Urothelium cell line (cell line): ENCODE measurements at places on chromosomes 1 and 21.

GRCh38 chr1:3774276-3774945, 1.9 kb downstream of the SMIM1 start:
- DNase-seq = no peak

DNA sequence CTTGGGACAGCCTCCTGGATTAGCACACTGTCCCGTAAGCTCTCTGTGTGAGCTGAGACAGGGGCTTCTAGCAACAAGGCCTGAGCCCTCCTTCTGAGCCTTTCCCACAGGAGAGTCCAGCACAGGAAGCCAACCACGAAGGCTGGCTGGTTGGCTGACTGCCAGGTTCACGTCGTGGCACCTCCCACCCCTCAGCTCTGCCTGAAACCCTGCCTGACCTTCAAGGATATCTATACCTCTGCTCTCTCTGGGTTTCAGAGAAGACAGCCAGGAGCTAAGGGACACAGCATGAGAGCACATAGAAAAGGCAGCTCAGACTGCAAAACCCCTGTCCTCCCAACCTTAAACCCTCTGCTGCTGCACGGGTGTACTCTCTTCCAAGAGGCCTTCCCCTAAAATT, 13.9 kb downstream of the DLGAP3 start:
- no peak for DNase-seq

DNA sequence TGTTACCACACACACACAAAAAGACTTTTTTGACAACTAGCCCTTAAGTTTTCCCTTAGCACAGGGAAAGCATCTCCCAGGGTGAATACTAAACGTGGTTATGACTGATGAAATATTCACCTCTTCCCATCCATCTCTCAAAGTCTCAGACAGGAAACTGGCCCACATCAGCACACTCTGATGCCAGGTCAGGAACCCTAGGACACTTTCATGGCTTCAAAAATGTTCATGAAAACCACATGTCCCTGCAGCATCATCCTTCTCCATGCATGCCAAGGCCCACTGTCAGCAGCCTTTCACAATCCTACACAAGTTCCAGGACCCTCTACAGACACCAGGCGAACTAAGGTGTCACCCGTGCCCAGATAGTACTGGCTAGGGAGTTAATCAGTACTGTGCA, 68.7 kb downstream of the DNTTIP2 start:
- no peak for DNase-seq

DNA sequence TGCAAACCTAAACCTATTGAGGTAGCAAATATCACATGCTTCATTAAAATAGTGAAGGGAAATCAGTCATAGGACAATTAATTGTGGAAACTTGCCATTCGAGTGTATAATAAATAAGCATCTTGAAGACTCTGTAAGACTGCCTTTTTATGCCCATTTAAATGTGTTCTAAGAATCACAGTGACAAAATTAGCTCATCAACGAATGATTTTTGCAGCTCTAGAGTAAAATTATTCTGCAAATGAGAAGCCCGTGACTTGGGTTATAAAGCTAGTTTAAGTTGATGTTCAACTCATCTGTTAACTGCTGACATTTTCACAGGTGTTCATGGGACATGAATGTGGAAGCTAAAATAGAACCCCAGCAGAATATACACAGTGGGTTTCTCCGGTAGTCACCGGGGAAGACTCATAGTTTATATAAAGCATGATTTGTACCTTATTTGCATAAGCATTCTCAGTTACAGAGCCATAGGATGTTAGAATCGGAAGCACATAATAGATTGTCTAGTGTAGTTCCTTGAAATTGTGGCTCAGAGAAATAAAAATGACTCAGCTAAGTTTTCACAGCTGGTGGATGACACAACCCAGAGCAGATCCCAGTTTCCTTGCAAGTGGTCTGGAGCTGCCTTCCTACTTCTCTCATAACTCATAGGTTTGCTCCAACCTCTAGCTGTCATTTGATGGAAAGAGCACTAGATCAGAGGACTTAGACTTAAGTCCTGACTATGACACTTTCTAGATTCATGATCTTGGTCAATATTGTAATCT, 107.3 kb downstream of the UCHL5 start:
- DNase-seq = no peak

DNA sequence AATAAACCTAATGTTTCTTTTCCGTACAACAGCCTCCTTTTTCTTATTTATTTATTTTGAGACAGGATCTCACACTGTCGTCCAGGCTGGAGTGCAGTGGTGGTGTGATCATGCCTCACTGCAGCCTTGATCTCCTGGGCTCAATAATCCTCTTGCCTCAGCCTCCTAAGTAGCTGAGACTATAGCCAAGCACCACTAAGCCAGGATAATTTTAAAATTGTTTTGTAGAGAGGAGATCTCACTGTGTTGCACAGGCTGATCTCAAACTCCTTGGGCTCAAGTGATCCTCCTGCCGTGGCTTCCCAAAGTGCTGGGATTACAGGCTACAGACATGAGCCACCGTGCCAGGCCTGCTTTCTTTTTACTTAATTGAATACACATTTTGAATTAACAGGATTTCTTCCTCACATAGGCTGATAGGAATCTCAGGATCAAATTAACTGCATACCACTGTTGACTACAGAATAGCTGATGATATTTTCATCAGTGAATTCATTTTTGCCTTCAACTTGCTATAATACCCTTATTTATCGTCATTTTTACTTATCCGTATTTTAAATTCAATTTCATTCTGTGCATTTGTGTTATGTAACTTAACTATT, 2010.5 kb downstream of the NCAM2 start:
- DNase-seq = no peak

GRCh38 chr1:83641796-83642443, 357.0 kb downstream of the TTLL7 start:
- no peak for DNase-seq

- no peak for DNase-seq
Measured at GRCh38 chr1:53608071-53608470, 130.9 kb downstream of the GLIS1 start.

GRCh38 chr1:61743431-61743705, 1.1 kb downstream of the PATJ start:
- DNase-seq = no peak

GRCh38 chr1:52662645-52663313, 29.8 kb downstream of the SHISAL2A start:
- no peak for DNase-seq

DNA sequence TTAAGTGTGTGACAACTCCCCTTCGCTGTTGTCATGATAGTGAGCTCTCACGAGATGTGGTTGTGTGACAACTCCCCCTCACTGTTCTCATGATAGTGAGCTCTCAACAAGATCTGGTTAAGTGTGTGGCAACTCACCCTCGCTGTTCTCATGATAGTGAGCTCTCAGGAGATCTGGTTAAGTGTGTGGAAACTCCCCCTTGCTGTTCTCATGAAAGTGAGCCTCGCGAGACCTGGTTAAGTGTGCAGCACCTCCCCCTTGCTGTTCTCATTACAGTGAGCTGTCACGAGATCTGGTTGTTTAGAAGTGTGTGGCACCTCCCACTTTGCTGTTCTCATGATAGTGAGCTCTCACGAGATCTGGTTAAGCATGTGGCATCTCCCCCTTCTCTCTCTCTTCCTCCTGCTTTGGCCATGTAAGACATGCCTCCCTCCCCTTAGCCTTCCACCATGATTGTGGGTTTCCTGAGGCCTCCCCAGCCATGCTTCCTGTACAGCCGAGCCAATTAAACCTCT, 25.1 kb upstream of the LSS start:
- no peak for DNase-seq

GRCh38 chr1:145918992-145919939, 749 bp upstream of the PEX11B start:
- DNase-seq = peak; percentile 25

DNA sequence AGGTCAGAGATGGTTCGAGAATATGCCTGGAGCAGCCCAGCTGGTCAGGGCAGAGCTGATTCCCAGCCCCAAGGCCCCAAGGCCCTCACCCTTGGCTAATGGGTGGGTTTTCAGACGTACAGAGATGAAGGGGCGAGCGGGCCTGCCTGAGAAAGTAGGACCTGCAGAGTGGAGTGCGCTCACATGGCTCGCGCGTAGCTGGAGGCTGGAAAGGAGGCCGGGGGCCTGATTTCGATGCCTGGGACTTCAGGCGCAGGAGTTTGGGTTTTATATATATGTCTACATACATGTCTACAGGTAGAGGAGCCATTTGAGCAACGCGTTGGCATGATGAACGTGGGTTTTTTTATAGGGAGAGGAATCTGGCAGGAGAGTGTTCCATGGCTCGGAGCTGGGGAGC, 8.9 kb downstream of the COQ8A start:
- no peak for DNase-seq

DNA sequence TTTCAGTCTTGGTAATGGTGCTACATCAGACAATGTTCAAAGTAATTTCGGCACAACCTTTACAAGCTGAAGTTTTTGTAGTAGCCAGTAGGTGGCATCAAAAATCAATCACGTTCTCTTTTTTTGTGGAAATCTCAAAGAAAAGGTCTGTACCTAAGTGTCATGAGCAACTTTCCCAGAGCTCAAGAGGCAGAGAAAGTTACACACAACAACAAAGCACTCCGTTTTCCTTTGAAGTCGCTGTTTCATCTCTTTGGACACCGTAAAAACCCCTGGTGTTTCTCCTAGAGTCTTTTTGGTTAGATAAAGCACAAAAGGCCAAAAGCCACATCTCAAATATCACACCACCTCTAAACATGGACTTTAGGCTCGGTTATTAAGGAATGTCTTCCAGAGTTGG, 131.6 kb downstream of the LHX8 start:
- DNase-seq = peak; percentile 29

- no peak for DNase-seq
Measured at GRCh38 chr21:45957981-45958600, 23.5 kb upstream of the COL6A1 start.

GRCh38 chr1:245493029-245493428, 338.2 kb downstream of the KIF26B start:
- no peak for DNase-seq

- no peak for DNase-seq
Measured at GRCh38 chr1:116078699-116079223, 32.4 kb upstream of the MAB21L3 start.

DNA sequence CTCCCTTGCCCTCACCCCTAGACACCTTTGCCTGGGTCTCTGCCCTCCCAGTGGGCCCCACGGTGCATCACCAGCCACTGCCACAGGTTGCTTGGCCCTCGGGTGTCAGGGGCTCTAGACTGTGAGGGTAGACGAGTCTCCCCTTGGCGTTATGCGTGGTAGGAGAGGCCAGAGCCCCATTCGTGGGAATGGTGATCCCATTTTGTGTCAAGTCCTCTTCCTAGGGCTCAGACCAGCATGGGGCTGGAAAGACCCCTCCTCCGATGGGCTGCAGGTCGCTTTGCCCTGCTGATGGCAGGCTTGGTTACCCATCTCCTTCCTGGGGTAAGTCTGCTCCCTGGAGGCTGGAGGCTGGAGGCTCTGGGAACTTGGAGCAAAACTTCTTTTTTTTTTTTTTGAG, 42.4 kb downstream of the SLC30A1 start:
- DNase-seq = no peak

- no peak for DNase-seq
Measured at GRCh38 chr1:171345536-171345935, 31.6 kb downstream of the FMO4 start.

DNA sequence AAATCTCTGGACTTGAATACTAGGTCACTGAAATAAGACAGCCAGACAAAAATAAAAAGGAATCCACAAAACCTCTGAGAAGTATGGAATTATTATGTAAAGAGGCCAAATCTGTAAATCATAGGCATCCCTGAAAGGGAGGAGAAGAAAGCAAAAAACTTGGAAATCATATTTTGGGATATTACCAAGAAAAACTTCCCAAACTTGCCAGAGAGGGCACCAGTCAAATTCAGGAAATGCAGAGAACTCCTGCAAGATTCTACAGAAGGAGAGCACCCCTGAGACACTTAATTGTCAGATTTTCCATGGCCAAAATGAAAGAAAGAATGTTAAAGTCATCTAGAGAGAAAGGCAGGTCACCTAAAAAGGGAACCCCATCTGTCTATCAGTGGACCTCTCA, 862.3 kb upstream of the PRMT6 start:
- no peak for DNase-seq

- no peak for DNase-seq
Measured at GRCh38 chr21:38234395-38235142, 22.2 kb upstream of the KCNJ15 start.

GRCh38 chr21:46393941-46394594, 64.6 kb upstream of the DIP2A start:
- DNase-seq = no peak

- DNase-seq = no peak
Measured at GRCh38 chr21:16965424-16965823, 547.4 kb upstream of the CXADR start.

DNA sequence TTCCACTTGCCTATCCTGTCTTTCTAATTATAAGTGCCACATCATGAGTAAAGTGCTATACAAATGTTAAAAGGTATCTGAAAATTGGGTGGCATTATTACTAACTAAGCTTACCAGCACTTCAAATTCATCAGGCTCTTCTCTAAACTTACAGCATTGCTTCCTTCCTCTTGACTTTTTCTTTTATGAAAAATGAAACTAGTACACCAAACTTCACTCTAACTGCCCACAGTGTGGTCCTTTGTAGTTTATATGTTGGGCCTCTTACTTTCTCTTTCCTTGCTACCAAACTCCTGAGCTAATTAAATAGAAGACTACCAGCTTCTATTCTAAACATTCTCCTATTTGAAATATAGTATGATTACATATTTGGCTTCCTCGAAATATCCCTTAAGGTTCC, 81.8 kb downstream of the NOTCH2 start:
- no peak for DNase-seq

DNA sequence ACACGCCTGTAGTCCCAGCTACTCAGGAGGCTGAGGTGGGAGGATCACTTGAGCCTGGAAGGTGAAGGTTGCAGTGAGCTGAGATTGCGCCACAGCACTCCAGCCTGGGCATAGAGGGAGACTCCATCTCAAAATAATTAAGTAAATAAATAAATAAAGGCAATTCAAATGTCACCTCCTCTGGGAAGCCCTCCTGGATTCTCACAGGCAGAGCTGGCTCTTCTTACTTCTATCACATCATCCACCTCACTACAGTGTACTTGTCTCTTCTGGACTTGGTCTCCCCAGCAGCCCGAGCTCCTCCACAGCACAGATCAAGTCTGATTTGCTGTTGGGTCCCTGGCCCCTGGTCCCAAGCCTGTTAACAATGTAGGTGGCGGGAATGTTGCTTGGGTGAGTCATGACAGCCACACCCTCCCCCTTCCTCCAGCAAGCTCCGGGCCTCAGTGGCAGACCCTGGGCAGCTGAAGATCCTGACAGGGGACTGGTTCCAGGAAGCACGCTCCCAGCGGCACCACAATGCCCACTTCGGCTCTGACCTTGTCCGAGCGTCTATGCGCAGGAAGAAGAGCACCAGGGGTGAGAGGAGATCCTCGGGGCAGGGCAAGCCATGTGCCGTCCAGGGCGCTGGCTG, 5.3 kb downstream of the SYTL1 start:
- DNase-seq = peak; percentile 54

- peak; percentile 11 for DNase-seq
Measured at GRCh38 chr1:171484760-171485374, 463 bp upstream of the PRRC2C start.
